ENCODE measurements at places on chromosomes 4 and X.

GRCh38 chrX:16733013-16733412, 13.6 kb downstream of the SYAP1 start:
- DNase-seq, result no peak

DNA sequence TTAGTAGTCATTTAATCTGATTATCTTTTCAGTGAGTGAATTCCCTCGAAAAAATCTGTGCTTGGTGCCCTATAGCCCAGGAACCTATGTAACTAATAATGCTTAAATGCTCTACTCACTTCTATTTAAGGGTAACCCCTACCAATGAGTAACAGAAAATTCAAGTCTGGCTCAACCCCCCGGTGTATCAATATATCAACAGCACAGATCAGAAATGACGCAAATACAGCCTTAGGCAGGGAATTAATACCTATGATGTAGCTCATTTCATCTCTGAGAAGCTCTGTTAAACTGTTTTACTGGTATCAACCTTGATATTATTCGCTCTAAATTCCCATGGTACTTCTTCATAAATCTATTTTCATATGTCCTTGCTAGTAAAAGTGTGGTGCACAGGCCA, 28.6 kb downstream of the PDGFC start:
- DNase-seq, result no peak

GRCh38 chr4:46830971-46831454, 78.0 kb downstream of the COX7B2 start:
- peak; percentile 61 for DNase-seq

- no peak for DNase-seq
Observed at GRCh38 chr4:48706736-48707135, 73.3 kb downstream of the FRYL start.

DNA sequence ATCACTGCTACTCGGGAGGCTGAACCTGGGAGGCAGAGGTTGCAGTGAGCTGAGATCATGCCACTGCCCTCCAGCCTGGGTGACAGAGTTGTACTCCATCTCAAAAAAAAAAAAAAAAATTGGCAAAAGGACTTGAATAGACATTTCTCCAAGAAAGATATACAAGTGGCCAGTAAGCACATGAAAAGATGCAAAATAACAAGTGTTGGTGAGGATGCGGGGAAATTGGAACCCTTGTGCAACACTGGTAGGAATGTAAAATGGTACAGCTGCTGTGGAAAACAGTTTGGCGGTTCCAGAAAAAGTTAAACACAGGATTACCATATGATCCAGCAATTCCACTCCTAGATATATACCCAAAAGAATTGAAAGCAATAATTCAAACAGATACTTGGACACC, 19.4 kb downstream of the RBM10 start:
- DNase-seq, result no peak

- no peak for DNase-seq
Observed at GRCh38 chr4:77120886-77121508, 36.0 kb upstream of the CCNG2 start.

- DNase-seq, result no peak
Observed at GRCh38 chr4:1621526-1621925, 62.6 kb downstream of the FAM53A start.

DNA sequence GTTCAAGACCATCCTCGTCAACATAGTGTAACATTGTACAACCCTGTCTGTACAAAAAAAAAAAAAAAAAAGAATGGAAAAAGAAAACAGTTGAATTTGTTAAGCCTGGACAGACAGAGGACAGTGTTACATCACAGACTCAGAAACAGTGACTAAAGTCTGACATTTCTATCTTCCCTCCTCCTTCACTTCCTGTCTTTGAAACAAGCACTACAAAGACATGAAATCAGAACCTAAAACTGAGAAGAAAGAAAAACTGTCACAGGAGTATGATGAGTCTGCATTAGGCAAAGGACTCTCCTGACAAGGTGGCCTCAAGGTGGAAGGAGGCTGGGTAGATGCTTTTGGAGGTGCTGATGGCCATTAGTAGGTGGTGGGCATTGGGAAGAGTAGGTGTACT, 126.7 kb downstream of the RBM47 start:
- peak; percentile 22 for DNase-seq

DNA sequence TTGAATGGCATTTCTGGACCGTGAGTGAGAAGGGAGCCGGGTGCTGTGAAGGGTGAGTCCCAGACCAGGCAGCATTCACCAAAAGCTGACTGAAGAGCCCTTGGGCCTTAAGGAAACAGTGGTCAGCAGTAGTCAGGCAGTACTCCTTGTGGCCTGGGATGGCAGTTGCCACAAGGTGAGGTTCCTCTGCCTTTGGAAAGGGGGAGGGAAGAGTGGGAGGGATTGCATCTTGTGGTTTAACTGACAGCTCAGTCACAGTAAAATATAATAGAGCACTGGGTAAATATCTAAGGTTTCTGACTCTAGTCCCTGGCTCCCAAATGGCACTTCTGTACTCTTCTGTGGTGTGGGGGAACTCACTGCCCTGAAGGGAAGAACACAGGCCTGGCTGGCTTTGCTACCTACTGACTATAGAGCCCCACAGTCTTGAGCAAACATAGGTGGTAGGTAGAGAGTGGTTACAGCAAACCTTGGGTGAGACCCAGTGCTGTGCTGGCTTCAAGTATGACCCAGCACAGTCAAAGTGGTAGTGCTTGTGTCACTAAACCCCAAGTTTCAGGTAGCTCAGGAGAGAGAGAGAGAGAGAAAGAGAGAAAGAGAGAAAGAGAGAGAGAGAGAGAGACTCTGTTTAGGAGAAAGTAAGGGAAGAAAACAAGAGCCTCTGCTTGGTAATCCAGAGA, 154.2 kb downstream of the TEX11 start:
- DNase-seq, result no peak

DNA sequence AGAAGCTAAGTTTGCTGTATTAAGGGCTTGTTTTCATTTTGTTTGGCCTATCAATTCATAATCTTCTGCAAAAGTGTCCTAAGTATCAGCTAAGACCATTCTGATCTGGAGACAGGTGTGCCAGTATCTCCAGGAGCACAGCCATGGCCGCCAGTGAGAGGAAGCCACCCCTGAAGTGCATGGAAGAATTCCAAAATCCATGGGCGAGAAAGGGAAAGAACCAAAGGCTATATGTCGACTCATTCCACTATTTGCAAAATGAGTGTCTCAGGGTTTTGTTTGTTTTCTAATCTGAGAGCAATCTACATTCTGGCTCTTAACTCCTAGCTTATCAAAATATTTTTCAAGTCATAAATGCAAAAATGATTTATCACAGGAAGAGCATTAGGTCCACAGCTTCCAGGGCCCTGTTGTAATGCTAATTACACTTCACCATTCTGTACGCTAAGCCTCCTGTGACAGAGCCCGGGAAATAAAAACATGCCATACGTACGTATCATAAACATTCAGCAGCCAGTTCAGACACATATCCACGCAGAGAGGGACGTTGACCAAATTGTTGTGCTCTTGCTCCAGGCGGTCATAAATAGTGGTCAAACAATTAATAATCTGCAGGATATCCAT, 137.3 kb upstream of the FTHL17 start:
- no peak for DNase-seq

- no peak for DNase-seq
Observed at GRCh38 chrX:36407836-36408235, 488.3 kb downstream of the CFAP47 start.

DNA sequence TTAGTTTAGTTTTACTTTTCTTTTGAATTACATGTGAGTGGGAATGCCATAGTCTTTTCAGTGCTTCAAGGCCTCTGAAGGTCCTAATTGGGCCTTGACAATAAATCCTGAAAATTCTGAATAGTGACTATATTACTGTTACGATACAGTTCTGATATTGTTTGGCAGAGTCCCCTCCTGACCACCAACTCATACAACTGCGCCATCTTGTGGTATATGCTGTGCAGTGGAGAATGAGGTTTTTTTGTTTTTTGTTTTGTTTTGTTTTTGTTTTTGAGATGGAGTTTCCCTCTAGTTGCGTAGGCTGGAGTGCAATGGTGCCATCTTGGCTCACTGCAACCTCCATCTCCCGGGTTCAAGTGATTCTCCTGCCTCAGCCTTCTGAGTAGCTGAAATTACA, 56.6 kb upstream of the CHRDL1 start:
- no peak for DNase-seq

- DNase-seq, result no peak
Observed at GRCh38 chrX:19743386-19743785, 144.0 kb downstream of the SH3KBP1 start.

- DNase-seq, result no peak
Observed at GRCh38 chr4:71470524-71470923, 131.7 kb downstream of the SLC4A4 start.

DNA sequence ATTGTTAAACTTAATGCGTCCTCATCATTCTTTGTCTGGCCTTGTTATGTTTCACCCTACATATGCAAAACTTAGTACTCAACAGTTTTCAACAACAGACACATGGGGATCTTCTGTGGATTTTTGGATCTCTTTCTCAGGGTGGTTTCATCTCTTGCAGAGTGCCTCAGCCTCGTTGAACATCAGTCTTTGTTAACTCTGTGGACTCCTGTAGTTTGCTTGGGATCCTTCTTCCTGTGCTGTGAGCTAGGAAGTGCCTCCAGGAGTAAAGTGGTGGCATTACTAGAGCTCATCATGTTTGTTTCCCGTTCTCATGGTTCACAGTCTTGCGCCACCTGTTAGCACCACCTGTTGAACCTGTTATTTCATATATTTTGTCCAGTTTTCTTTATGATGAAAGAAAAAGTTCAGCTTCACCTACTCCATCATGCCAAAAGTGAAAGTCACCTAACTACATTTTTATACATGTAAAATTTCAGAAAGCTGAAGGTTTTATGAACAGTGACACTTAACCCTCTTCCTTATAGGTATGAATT, 27.5 kb upstream of the NDUFC1 start:
- no peak for DNase-seq

DNA sequence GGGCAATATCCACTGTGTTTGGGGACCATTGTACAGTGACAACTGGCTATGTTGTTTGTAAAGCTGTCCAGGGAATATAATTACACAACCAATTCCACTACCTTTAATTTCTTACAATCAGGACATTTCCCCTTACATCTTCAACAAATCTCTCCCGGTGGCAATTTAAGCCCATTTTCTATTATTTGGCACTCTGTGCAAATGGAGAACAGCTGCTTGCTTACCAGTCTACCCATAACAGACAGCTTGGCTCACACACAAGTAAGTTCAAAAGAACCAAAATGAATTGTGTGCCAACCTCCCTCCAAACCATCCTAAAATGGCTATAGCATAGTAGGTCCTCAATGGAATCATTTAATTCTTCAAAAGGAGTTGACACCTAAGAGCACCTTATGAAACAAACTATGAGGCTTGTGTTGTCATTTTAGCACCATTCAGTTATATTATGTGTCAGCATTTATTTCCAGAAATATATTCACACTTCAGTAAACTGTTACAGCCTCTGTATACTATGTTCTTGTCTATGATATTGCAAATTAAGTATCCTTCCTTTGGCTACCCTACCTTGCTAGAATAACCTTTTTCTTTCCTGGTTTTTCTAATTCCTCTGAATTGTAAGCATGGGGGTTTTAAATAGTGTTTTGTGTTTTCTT, 18.4 kb downstream of the GABRA4 start:
- DNase-seq, result no peak

DNA sequence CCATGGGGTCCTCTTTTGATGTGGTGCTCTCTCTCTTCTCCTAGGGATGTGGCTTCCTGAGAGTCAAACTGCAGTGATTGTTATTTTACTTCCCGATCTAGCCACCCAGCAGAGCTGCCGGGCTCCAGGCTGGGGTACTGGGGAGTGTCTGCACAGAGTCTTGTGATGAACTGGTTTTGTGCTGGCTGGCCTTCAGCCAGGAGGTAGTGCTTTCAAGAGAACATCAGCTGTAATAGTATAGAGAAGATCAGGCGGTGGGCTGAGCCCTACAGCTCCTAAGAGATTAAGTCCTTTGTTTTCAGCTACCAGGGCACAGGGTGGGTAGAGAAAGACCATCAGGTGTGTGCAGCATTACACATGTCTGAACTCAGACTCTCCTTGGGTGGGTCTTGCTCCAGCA, 59.0 kb upstream of the AGTR2 start:
- no peak for DNase-seq

GRCh38 chrX:37658343-37659030, 27.1 kb upstream of the XK start:
- DNase-seq, result no peak

DNA sequence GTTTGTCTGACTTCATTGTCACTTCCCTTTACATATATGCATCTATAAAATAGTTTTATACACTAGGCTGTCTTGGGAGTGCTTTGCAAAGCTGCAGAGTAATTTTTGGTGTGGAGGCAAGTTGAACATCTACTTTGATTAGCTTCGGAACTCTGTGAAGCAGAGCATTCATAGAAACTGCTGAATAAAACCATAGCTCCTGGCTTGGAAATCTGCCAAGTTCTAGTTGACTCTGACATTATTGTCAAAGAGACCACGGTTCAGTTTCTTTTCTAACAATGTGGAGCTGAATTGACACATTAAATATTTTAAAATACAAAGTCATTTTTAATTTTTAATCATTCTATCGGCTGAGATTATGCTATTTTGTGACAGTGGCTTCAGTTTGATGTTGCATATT, 335.0 kb downstream of the BMPR1B start:
- no peak for DNase-seq

- DNase-seq, result no peak
Observed at GRCh38 chr4:10872833-10873517, 188.4 kb upstream of the CLNK start.

DNA sequence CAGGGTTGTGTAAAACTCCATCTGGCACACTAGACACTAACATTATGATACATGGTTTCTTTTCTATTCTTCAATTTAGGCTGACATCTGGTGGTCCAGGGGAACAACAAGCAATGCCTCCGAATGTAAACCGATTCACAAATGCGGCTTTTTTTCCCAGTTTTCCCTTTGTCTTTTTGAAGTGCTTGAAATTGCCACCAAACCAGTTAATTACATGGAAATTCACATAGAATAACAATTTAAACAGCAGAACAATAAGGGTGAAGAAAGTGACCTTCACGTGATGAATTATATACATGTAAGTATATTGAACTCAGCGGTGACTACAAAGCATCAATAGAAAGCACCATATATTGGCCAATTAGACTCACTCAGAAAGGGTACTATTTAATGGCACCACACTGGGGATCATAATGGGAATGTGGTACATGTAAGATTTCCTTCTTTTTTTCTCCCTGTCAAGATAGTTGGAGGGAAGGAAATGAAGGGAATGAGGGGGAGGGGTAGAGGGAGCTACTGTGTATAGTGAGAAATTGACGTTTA, 103.9 kb downstream of the MMRN1 start:
- DNase-seq, result no peak

DNA sequence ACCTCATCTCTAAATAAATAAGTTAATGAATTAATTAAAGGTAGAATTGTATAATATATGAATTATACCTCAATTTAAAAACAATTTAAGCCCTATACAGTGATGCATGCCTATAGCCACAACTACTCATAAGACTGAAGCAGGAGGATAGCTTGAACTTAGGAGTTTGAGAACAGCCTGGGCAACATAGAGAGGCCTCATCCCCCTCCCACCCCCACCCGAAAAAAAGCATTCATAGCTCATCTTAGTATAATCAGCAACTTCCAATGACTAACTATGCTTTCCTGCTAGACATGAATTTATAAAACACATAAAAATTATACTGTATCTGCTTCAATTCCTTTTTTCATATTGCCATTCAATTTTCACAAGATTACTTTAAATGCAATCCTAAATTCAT, 1.6 kb downstream of the LRBA start:
- no peak for DNase-seq

- DNase-seq, result no peak
Observed at GRCh38 chr4:1255151-1255550, 6.2 kb upstream of the CTBP1 start.
